Activated T-cell treated with anti-CD3 and anti-CD28 coated beads for 24 hours (primary cell): ENCODE measurements at places on chromosomes 2 and 18.

- no peak for DNase-seq
Measured at GRCh38 chr2:44342854-44343253, 18.4 kb downstream of the PREPL start.

DNA sequence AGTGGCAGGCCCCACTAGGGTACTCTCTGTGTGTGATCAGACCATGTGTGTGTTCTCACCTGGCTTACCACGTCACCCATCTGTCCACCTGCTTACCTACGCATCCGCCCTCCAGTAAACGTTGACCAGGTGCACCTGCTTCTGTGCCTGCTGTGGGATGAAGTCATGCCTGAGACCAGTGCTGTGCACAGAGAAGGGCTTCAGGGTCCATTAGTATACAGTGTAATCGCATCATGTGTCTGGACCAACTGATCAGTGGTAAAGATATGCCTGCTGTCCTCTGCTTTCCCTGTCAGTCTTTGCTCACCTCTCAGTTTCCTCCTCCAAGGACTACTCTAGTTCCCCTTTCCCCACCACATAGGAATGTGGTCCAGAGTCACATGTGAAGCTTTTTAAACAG lies 109.3 kb downstream of the FHOD3 start:
- DNase-seq = no peak

DNA sequence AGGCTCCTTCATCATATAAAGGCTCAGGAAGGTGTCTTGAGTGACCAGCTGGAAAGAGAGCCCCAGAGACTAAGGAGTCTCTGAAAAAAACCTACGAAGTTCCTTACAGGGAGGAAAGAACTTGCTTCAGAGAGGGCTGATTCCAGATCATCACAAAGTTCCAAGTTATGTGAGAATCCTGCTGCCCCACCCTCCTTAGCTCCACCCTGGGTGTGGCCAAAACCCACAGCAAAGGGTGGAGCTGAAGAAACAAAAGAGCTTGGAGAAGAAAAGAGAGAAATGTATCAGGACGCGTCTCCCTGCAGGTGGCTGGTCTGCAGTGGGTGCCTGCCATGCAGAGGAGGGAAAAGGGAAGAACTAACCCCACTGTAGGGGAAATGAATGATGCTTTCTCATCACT lies 32.8 kb upstream of the ZNF396 start:
- no peak for DNase-seq

DNA sequence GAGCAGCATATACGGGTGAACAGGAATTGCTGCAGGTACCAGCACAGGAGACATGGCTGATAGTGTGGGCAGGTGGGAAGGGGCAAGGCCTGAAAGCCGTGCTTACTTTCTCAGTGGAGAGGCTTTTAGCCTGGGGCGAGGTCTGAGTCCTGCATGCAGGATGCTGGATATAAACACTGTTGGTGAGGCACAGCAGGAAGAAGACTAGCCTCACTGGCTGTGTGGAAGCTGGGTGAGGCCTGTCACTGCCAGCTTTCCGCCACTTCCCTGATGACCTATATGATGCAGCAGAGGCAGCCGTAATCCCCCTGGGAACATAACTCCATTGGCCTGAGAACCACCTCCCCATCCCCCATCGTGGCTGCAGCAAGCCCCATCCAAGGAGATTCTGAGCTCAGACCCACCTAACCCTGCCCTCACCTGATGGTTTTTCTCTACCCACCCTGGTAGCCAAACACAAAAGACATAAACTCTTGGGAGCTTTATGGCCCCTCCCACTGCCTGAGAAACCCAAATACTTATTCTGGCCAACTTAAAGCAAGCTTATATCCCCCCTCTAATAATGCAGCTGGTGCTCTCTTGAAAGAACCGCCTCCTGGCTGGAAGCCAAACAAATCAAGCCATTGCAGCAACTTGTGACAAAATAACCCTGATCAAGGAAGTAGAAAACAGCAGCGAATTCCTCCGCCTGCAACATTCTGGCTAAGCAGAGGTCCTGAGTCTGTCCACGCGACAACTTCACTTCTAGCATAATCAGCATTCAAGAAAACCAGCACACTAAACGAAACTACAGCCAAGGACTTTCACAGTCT lies 54.6 kb upstream of the DSC1 start:
- DNase-seq = no peak

GRCh38 chr2:26477126-26477910 lies 606 bp downstream of the OTOF start:
- no peak for DNase-seq

- no peak for DNase-seq
Measured at GRCh38 chr2:140988597-140988996, 1142.2 kb downstream of the LRP1B start.

DNA sequence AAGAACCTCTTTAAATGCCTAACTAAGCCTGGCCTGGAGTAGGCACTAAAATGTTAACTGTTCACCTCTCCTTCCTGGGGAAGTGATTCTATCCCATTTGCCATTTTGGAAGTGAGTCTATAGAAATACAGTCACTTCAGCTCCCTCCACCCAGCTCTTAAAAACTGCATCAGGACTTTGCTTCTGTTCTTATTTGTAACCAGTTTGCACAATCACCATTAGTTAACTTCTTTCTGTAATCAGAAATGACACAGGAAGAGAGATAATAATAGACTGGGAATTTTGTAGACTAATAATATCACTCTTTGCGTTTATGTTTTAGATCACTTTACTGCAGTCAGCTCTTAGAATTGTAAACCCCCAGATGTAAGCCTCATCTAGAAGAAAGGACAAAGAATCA lies 16.0 kb upstream of the MARCO start:
- no peak for DNase-seq

- no peak for DNase-seq
Measured at GRCh38 chr2:68099260-68099659, 36.5 kb upstream of the C1D start.

- no peak for DNase-seq
Measured at GRCh38 chr2:192195548-192196418, 1.1 kb upstream of the TMEFF2 start.

DNA sequence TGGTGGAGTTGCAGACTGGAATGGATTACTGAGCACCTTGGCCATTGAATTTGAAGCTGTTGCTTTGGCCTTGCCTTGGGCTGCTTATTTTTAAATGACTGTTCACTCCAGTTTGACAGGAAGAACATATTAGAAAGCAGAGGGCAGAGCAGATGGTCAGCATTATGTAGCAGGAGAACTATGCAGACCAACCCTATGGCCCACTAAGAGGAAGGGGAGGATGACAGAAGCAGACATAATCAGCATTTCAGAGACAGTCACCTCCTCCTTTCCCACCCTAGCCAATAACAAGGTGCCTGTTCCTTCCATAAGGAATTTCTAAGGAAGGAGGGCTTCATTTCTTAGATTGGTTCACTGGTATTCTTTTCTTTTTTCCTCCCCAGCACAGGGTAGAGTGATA lies 2.4 kb downstream of the CHRNA1 start:
- no peak for DNase-seq

GRCh38 chr2:27370816-27371620 lies 602 bp downstream of the SNX17 start:
- DNase-seq = no peak

- no peak for DNase-seq
Measured at GRCh38 chr2:217113491-217113890, 253.6 kb upstream of the TNP1 start.

DNA sequence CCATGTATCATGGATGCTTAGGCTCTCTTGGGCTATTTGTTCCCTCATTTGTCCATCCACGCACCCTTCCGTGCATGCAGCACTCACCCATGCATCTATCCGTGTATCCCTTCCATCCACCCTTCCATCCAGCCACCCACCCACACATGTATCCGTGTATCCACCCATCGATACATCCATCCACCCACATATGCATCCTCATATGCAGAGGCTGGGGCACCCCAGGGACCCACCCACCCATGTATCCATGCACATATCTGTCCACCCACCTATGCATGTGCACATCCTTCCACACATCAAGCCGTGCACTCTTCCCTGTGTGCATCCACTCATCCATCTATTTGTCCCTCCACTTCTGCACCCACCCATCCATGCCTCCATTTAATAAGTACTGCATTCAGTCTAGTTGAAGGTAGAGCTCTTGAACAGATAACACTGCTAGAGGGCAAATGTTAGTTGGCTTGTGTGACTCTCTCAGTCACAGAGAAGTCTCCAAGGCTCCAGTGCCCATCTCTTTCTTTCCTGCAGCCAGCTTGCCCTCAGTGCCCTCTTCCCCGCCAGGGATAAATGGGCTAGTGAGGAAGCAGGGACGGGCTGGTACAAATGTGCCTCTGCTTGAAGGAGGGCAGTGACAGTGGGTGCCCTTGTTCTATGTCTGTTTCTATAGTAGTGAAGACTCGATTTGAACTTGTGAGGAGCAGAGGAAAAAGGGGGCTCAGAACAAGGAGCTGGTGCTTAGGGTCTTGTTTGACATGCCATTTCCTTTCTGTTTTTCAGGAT lies 61.5 kb downstream of the EMILIN2 start:
- no peak for DNase-seq

GRCh38 chr2:181626671-181627070 lies 30.2 kb downstream of the CERKL start:
- no peak for DNase-seq

- DNase-seq = no peak
Measured at GRCh38 chr2:145058457-145058856, 538.5 kb upstream of the ZEB2 start.

DNA sequence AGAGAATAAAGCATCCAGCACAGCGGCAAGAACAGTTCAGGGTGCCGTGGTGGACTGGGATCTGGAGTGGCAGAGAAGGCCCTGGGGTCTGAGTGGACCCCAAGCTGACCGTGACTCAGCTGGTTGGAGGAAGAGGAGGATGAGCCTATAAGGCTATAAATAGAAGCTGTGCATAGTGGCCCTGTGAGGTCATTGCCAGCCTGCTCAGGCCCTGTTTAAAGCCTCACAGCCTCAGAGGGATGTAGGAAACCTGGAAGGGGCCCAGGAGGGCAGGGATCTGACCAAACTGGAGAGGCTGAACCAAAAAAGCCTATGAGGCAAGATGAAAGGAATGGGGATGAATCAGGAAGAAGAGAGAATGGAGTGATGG lies 11.3 kb upstream of the DES start:
- DNase-seq = no peak

GRCh38 chr18:74739926-74740325 lies 142.3 kb downstream of the ZNF407 start:
- DNase-seq = no peak

DNA sequence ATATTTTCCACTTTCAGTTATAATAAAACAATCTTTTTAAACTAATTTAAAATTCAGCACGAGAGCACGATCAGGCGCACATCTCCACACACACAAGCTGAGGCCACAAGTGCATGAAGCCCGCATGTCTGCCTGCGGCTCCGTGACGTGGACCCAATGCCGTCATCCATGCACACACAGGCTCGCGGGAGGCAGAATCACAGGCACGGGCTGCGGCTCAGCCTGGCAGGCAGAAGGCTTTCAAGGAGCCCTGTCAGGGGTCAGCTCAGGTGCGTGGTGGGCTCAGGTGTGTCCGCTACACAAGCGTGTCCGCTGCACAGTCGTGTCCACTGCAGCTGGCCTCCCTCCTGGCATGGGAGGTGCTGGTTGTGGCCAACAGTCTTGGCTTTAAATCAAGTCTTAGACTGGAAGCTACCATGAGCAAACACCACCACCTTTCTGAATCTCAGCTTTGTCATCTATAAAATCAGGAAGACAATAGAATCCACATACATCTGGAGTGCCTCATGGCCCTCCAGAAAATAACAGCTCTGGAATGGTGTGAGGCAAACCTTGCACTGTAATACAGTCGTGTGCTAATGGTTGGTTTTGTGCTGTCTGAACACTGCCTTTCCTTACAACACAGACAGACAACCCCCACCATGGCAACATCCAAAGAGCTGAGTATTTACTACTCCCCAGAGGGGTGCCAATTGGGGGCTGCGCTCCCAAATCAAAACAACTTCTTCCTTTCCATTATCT lies 210.1 kb downstream of the NDUFA10 start:
- no peak for DNase-seq

- no peak for DNase-seq
Measured at GRCh38 chr2:31555967-31556706, 24.6 kb downstream of the SRD5A2 start.

GRCh38 chr2:105571445-105571987 lies 172.7 kb upstream of the FHL2 start:
- no peak for DNase-seq

GRCh38 chr2:149420053-149420963 lies 89.9 kb downstream of the LYPD6 start:
- no peak for DNase-seq

- no peak for DNase-seq
Measured at GRCh38 chr2:2260696-2261268, 70.3 kb downstream of the MYT1L start.

GRCh38 chr2:109337221-109337620 lies 208.2 kb downstream of the SH3RF3 start:
- DNase-seq = no peak

DNA sequence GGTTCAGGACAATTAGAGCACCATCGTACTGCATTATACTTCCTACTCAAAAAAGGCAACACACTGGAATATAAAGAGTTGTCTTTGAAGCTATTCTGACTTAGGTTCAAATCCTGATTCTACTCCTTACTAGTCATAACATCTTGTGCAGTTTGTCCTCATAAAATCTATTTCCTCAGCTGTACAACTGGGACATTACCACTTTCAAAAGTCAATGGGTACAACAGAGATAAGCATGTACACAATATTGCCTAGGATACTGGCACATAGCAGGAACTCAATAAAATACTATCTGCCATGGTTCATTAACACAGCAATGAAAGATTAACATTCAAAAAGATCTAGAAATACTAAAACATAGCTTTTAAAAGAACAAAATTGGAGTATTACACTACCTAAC lies 11.3 kb downstream of the SOS1 start:
- no peak for DNase-seq

DNA sequence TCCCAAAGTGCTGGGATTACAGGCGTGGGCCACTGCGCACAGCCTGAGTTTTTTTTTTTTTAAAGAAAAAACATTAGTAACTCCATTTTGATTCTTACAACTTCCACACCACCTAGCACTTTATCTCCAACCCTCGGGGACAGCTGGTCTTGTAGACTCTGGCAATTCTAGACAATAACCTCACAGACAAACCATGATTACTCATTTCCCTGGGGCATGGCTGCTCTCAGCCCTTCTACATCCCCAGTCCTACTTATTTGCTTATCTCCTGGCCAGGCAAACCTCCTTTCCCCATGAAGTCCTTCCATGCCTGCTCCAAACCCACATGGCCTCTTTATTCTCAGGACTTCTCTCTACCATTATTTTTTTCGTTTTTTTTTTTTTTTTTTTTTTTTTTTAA lies 91.1 kb downstream of the ACTR3 start:
- DNase-seq = no peak

- DNase-seq = no peak
Measured at GRCh38 chr2:235920216-235920865, 247.8 kb downstream of the GBX2 start.

DNA sequence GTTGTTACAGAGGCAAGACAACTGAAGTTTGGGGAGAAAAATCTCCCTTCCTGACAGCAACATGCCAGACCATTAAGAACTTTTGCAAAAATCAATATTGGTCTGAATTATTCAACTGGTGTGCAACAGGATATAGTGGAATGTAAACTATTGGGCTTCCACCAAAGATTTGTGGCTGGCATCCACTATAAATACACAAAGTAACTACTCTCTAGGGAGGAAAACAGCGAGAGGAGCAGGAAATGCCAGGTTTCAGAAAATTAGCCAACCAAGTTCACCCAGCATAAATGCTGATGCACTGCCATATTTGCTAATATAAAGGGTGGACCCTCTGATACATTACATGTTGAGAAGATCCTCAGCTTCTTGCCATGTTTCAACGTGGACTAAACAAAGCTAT lies 267.6 kb upstream of the LYPD1 start:
- no peak for DNase-seq
